H9 (cell line): ENCODE measurements at places on chromosomes 1 and 21. TPM values are rescaled to one million over a fixed set of nuclear protein-coding genes. Genes with fewer than 3 reads are reported as not detected.

ZNF697 gene
- total RNA-seq, result 17.4 and 17.9 TPM in 2 replicates

SLC44A3 gene
- 4.8 and 5.5 TPM in 2 replicates for total RNA-seq

SLC45A1 gene
- total RNA-seq, result 0.63 and 1.1 TPM in 2 replicates

MARK1 gene
- 17.5 and 17.8 TPM in 2 replicates for total RNA-seq

OVAAL gene
- not detected in 2 replicates for total RNA-seq
